Fibroblast of skin of back (primary cell): ENCODE measurements at places on chromosomes 6 and 20.

GRCh38 chr6:1596088-1596852, 13.4 kb upstream of the FOXC1 start:
- DNase-seq = no peak

- no peak for DNase-seq
Measured at GRCh38 chr20:43545837-43546578, 12.8 kb upstream of the SGK2 start.

DNA sequence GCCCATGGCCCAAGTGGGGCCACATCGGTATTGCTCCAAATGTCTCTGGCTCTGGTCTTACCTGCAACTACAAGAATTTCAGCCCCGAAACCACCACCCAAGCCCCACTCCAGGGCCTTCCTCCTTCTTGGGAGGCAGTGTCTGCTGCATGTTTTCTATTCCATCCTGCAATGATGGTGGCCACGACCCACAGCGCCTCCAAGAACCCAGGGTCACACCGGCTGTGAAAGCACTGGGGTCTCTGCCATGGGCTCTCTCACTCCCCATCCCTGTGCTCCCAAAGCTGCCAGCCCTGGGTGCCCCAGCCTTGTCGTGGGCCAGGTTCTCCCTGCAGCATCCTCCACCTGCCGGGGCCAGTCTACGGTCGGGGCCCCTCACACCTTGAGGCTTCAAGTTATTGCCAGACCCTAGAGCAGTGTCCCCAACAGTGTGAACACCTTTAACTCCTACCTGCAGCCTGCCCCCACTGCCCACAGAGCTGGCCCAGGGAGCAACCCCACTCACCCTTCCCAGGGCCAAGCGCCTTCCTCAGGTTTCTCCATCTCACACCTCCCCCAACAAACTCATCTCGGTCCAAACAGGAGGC, 115.4 kb downstream of the JPH2 start:
- DNase-seq = no peak

- DNase-seq = no peak
Measured at GRCh38 chr6:2589171-2589661, 161.5 kb downstream of the MYLK4 start.

DNA sequence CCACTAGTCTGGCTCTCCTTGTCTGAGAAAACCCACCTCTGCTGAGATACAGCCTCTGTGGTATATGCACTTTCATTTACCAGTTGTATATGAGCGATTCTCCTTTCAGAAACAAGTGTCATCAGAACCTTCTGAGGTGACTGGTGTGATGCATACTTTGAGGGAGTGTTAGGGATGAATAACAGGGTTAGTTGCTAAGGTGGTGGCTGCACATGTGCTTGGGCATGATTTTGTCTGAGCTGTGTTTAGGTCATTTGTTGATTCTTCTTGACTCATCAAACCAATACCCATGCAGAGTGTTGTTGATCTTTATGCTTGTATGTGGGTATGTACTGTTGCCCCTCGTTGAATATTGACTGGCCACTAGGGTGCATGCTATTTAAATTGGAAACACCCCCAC, 25.7 kb downstream of the DTD1 start:
- peak; percentile 21 for DNase-seq

DNA sequence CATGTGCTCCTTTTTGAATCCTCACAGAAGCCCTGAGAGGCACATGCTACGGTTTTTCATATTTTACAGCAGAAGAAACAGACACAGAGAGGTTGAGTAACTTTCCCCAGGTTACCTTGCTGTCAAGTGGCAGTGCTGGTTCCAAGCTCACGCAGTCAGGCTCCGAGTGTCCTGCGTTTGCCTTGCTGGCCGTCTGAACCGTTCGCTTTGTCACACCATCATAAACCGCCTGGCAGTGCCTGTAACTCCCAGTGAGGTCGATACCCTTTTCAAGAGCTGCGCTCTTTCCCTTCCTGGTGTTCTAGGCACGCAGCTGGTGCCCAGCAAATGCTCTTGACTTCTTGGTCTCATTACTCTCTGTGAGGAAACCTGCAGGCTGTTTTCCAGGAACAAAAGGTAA, 31.3 kb upstream of the KCNG1 start:
- DNase-seq = no peak

DNA sequence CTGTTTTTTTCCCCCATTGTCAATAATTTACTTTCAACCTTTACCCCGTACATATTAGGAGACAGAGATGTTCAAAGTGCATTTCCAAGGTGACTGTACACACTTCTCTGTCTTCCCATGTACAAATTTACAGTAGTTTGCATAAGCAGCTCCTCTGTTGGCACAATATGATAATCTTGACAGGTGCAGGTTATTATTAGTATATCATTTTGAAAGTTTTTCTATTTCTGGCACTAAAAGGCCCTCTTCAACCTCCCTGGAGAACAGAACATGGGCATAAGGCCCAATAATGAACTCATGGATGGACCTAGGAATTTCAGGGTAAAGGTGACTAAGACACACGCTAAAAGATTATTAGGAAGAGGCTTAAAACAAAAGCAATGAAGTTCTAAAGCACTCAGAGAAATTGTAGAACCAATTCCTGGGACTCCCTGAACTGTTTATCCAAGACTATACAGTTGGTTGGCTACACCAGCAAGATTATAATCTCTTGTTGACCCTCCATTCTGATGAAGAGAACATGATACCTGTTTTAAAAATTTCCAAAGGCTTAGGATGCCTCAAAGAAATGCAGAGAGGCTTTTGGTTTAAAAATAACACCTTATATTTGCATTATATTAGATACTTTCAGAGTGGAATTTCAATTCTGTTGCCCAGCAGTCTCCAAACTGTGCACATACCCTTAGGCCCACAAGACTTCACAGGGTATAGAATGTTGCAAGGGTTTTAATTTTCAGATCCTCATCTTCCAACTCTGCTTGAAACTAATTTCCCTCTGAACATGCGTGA, 1.1 kb downstream of the AIG1 start:
- no peak for DNase-seq

DNA sequence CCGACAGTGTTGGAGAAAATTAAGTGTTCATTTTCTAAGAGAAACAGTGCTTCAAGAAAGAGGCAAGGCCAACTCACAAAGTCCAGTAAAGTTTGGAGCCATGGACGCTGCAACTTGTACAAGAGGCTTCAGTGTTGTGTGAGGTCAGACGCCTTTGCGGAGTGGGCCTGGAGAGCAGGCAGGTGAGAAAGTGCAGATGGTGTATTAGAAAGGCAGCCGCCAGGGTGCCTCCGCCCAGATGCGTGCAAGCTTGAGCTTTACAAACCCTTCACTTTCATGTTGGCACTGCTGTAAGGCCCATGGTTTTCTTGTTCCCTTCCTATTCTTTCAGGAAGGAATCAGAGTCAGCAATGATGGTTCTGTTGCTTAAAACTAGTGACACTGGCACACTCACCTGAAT, 25.4 kb upstream of the EXOC2 start:
- DNase-seq = no peak

- DNase-seq = no peak
Measured at GRCh38 chr20:59772373-59772705, 161.1 kb downstream of the SYCP2 start.

DNA sequence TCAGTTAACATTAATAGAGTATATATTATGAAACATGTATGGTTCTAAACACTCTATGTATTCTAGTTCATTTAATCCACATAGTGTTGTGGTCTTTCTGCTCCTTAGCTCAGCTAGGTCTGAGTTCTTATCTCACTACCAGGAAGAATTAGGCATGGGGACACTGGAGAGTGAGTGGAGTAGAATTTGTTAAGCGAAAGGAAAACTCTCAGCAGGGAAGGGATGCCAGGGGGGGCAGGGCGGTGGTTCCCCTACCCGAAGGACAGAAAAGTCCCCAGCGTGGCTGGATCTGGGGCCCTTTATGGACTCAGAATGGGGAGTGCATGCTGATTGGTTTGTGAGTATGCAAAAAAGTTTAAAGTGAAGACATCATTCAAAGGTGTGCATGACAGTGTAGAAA, 727.5 kb downstream of the TBC1D32 start:
- DNase-seq = no peak

- no peak for DNase-seq
Measured at GRCh38 chr6:5610640-5611039, 349.3 kb downstream of the FARS2 start.

DNA sequence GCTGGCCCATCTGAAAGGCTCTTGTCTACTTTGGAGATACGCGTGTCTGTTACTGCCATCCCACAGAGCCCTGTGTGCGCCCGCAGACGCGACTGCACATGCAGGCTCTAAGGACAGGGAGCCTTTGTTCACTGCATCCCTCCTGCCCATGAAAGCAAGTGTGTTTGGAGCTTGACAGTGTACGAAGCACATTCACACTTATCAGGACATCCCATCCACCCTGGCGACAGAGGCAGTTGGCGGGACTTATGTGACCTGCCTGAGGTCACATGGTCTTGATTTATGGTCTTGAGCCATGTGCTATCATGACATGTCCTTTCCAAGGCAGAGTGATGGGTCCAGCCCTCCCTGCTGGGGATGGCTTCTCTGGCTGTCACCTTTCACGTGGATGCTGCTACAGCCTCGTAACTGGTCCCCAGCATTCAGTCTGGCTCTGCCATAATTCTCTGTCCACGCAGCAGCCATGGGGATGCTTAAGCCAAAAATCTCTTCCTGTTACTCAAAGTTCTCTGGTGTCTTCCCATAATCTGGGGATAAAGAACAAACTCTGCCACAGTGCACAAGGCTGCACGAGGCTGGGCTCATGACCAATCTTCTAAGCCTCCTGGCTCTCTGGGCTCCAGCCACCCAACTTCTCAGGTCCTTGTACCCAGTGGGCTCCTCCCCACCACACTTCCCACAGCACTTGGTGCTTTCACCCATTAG, 36.3 kb upstream of the FAM83D start:
- no peak for DNase-seq

DNA sequence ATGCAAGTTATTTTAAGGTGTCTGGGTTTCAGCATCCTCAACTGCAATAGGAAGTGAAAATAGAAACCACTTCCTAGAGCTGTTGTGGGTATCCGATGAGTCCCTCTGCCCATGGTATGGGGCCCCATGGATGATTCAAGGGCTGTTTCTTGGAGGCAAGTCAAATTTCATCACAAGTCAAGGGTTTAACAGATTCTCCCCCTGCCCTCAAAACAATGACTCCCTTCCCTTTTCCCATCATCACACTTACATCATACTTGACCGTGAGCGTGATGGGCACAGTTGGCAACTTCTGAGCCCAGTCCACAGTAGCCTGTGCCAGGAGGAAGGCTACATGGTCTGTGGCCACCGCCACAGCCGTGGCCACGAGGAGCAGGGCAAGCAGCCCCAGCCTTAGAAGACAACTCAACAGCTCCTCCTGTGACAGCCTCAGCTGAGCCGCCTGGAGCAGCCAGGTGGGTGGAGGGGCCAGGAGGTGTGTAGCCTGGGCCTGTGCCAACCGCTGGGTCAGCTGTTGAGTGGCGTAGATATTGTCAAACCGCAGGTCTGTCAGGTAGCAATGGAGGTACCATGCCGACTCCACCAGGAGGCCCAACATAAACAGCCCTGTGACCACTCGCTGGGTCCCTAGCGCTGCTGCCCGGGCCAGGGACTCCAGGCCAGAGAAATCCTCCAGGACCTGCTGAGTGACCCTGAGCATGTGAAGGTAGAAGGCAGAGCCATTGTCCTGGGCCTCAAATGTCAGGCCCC, 5.2 kb downstream of the OCSTAMP start:
- DNase-seq = no peak

GRCh38 chr6:137056121-137056880, 11.5 kb upstream of the IL20RA start:
- DNase-seq = peak; percentile 73

GRCh38 chr6:13375360-13375878, 47.1 kb upstream of the TBC1D7 start:
- DNase-seq = no peak

GRCh38 chr20:18154342-18154741, 16.7 kb downstream of the KAT14 start:
- DNase-seq = no peak

DNA sequence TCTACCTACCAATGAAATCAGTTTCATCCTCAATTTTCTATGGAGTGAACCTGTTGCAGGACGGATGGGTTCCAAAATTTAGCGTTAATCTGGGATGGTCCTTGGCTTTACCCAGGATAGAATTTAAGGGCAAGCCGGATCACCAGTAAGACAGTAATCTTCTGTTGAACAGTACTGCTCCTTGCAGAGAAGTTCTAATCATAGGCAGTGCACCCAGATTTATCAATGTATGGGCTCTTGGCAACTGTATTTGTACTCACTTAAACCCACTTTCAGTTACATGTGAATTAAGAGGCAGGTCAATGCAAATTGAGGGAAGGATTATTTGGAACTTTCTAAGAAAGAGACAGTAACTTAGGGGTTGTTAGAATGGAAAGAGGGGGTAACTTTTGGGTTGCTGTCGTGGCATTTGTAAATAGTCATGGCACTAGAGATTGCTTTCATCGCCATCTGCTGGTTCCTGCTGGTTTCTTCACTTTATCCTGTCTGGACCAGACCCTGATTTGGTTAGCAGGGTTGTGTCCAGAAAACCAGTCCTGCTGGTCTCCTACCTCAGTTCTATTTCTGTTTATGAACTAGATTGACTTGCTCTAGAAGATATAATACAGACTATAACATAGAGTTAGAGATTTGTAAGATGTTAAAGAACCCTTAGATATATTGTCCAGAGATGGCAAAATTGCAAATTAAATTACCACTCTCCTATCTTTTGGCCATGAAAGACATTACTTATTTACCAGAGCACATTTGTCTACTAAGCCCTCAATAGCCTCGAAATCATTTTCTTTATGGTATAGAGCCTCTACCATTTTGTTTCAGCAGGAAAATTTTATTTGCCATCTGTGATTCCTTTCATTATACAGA, 646.3 kb downstream of the UTRN start:
- peak; percentile 44 for DNase-seq

DNA sequence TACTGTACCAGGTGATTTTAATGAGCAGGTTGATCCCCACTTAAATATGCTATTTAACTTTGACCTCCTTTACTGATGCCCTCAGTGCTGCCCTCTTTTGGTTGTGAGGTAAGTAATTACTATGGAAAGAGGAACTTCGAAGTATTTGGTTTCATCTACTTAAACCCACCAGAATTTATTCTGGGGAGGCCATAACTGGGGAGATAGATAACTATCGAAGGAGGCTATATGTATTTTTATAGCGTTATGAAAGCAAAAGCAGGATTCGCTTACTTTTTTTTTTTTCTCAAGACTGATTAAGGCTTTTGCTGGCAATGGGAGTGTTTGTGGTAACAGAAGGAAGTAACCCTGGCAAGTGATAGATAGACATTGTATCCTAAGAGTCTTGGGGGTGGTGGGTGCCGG, 168.9 kb upstream of the CENPW start:
- peak; percentile 23 for DNase-seq

- DNase-seq = peak; percentile 70
Measured at GRCh38 chr6:7108196-7108963, 619 bp downstream of the RREB1 start.

- no peak for DNase-seq
Measured at GRCh38 chr6:147716434-147716833, 207.9 kb downstream of the SAMD5 start.

GRCh38 chr6:75386050-75386770, 101.6 kb upstream of the TMEM30A start:
- peak; percentile 16 for DNase-seq

GRCh38 chr6:156688620-156688971, 88.6 kb upstream of the ARID1B start:
- DNase-seq = no peak

- DNase-seq = peak; percentile 47
Measured at GRCh38 chr6:37866590-37867507, 47.3 kb downstream of the ZFAND3 start.
